ENCODE measurements at places on chromosomes 3 and 15. TPM values are rescaled to one million over a fixed set of nuclear protein-coding genes. Genes with fewer than 3 reads are reported as not detected.

DNA sequence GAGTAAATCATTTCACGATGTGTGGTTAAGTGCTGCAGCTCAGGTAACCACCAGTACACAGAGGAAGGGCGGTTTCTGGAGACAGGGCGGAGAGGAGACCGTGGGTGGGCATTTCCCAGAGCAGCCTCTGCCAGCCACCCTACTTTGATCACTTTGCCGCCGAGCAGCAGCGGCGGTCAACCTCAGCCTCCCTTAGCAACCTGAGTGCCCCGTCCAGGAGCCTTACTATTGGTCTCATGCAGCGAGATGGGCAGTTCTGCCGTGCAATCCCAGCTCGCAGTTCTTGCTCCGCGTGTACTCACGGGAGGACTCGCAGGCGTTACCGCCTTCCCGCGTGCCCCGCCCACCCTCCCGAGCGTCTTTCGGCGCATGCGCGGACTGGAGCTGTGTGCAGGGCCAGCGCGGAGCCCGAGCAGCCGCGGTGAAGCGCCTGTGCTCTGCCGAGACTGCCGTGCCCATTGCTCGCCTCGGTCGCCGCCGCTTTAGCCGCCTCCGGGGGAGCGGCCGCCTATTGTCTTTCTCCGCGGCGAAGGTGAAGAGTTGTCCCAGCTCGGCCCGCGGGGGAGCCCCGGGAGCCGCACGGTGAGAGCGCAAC, at the start of gene AKAP13:
AKAP13 (plus strand) TSS at position 387 of the 595 bp plus-strand sequence. CDS start 105,118 bp downstream, outside the sequence.
- peaks cover 39% of the 10 kb centered on the region for H3K36me3 ChIP-seq
- DNase-seq = peak; percentile 98
- H3K27ac ChIP-seq = peak within 1 kb of the TSS; percentile 45

The SCAANT1 gene
- total RNA-seq = not detected

The ZNF620 gene
- total RNA-seq = 13.6 TPM

The TRAT1 gene
- total RNA-seq = not detected

GRCh38 chr3:188578576-188579363, 424.8 kb downstream of the LPP start:
- H3K27ac ChIP-seq = no peak overlapping the region
- no peaks in the 10 kb centered on the region for H3K27me3 ChIP-seq
- DNase-seq = no peak

- peaks cover 23% of the 10 kb centered on the region for H3K4me1 ChIP-seq
- peaks cover 59% of the 10 kb centered on the region for H3K36me3 ChIP-seq
- DNase-seq = no peak
- H3K27me3 ChIP-seq = no peaks in the 10 kb centered on the region
- peak overlapping the region; percentile 29 for H3K27ac ChIP-seq
Measured at GRCh38 chr15:59222906-59223550, 16.4 kb downstream of the LDHAL6B start.

The SPINK8 gene
- total RNA-seq = not detected

Data from Calu3 (cell line).